Activated naive CD4-positive, alpha-beta T cell treated with anti-CD3 and anti-CD28 coated beads for 36 hours (primary cell): ENCODE measurements at places on chromosomes 16 and 17. TPM values are rescaled to one million over a fixed set of nuclear protein-coding genes. Genes with fewer than 3 reads are reported as not detected.

Gene PMP22
- 0.12 TPM for total RNA-seq

Gene TBKBP1
- total RNA-seq, result 19.7 TPM

Gene TPSB2
- total RNA-seq, result not detected

Gene IL21R
- 93.8 TPM for total RNA-seq

Gene YBX2
- total RNA-seq, result 0.45 TPM
